ENCODE measurements at places on chromosomes 3 and 15.

GRCh38 chr15:80743189-80743833 is 35.9 kb upstream of the CEMIP start:
- no peak for DNase-seq

DNA sequence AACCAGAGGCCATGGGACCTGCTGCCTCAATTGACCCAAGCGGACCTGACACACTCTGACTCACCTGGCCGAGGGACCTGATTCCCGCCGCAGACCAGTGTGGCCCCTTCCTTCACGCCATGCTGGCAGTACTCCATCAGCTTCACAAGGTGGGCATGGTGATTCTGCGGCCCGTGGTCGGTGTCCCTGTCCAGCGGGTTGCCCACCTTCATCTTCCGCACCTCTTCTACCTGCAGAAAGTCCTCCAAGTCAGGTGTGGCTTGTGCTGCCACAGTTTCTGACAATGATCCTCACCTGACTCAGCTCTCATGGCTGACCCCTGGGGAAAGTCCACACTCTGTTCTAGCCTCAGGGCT is 25.9 kb upstream of the SLC41A3 start:
- DNase-seq, result no peak

- no peak for DNase-seq
Observed at GRCh38 chr15:71800835-71801745, 9.3 kb upstream of the NR2E3 start.

- DNase-seq, result no peak
Observed at GRCh38 chr3:54705730-54706129, 222.1 kb downstream of the LRTM1 start.

Data from bone marrow (tissue), 2 donors.